CD4-positive, alpha-beta T cell treated with Interleukin-10 for 1 hour (primary cell): ENCODE measurements at places on chromosomes 11 and 22.

DNA sequence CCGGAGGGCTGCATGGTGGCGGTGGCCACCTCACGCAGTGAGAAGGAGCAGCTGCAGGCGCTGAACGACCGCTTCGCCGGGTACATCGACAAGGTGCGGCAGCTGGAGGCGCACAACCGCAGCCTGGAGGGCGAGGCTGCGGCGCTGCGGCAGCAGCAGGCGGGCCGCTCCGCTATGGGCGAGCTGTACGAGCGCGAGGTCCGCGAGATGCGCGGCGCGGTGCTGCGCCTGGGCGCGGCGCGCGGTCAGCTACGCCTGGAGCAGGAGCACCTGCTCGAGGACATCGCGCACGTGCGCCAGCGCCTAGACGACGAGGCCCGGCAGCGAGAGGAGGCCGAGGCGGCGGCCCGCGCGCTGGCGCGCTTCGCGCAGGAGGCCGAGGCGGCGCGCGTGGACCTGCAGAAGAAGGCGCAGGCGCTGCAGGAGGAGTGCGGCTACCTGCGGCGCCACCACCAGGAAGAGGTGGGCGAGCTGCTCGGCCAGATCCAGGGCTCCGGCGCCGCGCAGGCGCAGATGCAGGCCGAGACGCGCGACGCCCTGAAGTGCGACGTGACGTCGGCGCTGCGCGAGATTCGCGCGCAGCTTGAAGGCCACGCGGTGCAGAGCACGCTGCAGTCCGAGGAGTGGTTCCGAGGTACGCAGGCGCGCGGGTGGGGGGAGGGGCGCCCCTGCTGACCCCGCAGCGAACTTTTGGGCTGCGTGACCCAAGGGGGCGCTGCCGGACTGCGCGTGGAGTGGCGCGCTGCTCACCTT lies 670 bp downstream of the NEFH start:
- peak; percentile 49 for DNase-seq

GRCh38 chr11:118163494-118163893 lies 10.9 kb upstream of the SCN4B start:
- DNase-seq = no peak

DNA sequence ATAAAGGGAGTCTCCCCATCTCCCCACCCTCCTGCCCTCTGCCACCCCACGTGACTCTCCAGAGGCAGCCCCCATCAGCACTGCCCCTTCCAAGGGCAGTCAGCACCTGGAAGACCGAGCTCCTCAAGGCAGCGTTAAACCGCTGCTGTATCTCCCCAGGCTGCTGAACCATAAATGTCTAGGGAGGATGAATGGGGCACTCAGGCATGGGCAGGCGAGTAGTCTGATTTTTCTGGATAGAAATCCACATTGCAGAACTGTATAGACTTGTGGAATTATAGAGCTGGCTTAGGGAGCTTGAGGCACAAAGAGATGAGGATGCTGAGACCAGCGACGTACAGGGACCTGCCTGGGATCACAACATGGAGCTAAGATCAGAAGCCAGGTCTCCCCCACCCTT lies 199.6 kb downstream of the CEP164 start:
- DNase-seq = no peak

- no peak for DNase-seq
Observed at GRCh38 chr11:16126362-16126761, 230.0 kb downstream of the SOX6 start.

DNA sequence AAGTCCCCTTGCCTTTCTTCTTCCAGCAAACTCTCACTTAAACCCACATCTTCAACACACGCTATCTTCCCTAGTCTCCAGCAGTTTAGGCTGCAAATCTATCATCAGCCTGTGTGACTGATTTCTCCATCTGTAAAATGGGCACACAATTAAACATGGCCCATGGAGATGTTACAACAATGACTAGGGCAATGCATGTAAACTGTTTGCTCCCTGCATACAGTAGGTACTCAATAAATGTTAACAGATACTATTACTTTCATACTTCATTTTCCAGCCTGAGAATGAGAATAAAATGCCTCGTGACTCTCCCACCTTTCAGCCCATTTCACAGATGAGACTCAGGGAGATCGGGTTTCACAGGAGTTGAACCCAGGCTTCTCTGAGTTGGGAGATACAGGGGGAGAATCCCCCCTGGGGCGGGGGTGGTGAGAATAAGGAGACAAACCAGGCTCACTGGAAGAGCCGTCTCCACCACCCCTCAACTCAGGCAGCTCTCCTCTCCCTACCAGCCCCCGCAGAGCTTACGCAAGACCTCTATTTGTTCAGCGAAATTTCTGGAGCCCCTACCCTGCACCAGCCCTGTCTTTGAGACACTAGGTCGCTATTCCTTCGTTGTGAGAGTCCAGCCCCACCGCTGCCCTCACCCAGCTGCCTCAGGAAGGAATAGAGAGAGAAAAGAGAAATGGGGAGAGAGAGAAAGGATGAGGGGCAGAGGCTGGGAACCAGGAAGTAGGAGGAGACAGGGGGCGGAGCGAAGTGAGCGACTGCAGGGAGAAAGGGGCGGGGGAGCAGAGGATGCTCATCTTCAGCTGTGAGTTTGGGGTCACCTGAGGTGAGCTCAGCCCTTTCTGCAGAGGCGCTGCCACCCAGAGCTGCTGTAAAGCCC lies 42.1 kb upstream of the KLHL35 start:
- DNase-seq = peak; percentile 60

DNA sequence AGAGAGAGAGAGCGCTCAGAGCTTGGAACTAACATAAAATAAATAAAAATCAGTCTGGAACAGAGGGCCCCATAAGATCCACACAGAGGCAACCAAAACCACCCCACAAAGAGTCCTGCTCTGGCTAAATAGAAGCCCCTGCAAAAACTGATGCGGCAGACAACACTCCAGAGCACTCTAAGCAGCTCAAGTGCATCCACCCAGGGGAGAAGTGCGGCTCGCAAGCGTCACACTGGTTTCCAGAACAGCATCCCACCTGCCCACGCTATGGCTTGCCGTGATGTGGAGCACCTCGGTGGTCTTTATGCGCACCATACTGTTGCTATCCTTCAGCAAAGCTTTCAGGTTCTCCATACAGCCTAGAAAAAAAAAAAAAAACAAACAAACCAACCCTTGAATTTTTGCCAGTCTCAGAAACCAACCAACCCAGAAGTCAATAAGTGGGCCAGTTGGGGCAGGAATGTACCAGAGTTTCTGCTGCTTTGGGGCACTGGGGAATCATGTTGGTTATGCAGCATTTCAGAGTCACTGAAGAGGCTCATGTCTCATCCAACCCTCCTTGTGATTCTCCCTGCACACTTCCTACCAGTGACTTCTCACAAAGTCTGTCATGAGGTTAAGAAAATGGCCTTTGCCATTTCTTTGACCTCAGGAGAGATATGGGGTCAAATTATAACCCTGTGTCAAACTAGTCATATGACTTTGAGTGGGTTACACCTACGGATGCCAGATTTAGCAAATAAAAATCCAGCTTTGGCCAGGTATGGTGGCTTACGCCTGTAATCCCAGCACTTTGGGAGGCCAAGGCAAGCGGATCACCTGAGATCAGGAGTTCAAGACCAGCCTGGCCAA lies 3.0 kb downstream of the RSPH14 start:
- DNase-seq = no peak

- peak; percentile 72 for DNase-seq
Observed at GRCh38 chr22:46036558-46037408, 59.8 kb upstream of the WNT7B start.

GRCh38 chr22:23437779-23438178 lies 142.3 kb downstream of the IGLL1 start:
- DNase-seq = no peak

GRCh38 chr22:22818861-22819855 lies 68.5 kb upstream of the IGLL5 start:
- DNase-seq = peak; percentile 53

DNA sequence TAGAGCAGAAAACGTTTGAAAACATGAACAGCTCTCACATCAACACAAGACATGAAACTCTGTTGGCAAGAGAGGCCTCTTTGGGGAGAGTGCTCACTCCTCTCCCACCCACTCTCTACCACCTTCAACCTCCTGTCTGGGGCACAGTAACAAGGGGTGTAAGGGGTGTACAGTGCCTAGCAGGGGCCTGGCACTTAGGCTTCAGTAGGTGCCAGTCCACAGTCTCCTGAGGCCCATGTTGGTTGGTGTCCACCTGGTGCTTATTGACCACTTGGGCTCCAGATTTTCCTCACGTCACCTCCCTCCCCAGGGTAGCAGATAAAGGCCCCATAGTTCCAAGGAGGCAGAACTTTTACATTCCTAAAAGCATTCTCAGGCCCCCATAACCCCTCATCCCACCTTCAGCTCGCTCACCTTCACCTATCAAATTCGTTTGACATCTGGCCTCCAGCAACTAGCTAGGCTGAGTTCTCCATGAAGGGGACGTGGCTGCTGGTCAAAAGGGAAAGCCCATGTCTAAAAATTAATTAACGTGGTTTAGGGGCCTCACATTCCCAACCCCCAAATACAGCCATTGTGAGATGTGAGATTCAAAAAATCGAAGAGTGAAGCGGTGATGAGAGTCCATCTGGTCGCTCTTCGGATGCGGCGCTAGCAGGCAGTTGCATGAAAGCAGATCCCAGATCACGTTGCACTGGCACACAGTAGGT lies 712 bp upstream of the MED15 start:
- no peak for DNase-seq

GRCh38 chr22:33883961-33884808 lies 36.1 kb downstream of the LARGE1 start:
- no peak for DNase-seq

DNA sequence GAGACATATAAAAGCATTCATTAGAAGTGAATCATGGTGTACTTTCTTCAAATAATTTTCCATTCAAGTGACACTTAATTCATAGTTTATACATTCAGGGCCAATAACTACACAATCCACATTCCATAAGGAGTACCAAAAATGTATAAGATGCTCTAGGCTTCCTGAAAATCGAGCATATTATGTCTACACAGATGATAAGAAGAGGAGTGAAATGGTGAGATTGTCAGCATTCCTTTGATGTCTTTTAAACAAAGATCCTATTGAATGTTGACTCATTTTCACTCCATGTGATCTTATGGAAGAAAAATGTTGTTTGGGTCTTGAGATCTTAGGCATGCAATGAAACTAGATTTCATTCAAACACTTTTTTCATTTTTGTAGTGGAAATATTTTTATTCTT lies 843.2 kb downstream of the KCNA4 start:
- DNase-seq = no peak

DNA sequence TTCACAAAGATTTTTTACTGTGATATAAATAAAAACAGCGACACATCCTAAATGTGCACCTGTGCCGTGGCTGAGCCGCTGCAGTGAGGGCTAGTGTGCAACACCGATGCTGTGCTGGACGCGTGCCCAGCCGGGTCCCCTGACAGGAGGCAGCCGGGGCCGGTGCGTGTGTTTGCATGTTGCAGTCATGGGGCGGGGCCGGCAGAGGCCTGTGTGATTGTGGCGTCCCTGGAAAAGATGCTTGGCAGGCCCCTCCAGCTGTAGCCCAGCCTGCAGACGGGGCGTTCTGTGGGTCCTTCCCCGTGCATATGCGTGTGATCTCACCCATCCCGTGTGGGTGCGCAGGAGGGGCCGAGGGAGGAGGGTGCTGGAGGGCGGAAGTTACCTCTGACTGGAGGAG lies 30.6 kb downstream of the MUC6 start:
- no peak for DNase-seq

DNA sequence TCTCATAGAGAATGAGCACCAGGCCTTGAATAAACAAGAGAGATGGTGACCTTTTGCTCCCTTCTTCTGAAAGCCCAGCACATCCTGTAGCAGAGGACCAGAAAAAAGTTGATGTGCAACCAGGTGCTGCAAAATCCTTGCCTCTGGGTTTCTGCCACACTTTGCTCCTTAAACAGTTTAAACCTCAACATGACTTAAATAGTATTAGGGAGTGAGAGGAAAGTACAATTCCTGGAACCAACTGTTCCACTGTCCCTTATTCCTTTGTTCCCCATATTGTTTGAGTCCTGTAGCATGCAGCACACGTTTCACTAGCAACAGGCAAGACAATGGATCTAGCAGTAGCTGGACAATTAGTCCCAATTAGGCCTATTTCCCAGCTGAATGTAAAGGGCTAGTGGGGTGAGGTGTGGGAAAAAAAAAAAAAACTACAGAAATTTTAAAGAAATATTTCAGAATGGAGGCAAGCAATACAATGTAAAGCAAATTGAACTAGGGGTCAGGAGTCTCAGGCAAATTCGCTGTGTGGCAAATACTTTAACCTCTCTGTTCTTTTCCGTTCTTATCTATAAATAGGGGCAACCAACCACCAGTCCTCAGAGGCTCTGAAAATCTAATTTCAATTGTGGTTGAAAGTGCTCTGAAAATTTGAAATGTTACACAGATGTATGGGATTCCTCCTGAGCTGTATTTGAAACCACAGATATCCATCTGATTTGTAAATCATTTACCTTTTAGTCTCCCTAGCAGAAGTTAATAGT lies 6.6 kb downstream of the MPPED2 start:
- DNase-seq = no peak

DNA sequence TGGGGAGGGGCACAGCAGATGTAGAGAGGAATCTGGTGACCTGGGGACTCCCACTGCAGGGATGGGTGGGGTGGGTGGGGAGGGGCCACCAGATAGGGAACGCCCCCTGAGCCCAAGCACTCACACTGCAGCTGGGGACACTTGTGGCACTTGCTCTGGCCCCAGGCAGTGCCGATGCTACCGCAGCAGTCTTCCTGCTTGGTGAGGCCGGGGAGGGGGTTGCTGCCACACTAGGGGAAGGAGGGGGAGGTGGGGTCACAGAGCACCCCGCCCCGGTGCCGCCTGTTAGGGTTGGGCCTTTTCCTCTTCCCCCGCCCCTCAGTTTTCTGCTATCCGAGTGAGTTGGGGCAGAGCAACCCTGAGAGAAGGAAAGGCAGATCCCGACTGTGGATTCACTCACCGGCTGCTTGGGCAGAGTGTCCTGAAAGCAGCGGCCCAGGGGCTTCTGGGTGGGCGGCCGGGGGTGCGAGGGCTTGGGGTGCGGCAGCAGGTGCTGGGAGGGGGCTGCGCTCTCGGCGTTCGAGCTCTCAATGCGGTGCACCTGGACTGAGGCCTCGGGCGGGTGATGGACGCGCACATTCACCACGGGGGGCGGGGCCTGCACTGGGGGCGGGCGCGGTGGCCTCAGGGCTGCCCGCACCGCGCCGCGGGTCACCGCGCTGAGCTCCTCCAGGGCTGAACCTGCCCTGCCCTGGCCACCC lies 4.7 kb downstream of the LTBP3 start:
- peak; percentile 87 for DNase-seq
